ENCODE measurements at places on chromosomes 11 and 22.

DNA sequence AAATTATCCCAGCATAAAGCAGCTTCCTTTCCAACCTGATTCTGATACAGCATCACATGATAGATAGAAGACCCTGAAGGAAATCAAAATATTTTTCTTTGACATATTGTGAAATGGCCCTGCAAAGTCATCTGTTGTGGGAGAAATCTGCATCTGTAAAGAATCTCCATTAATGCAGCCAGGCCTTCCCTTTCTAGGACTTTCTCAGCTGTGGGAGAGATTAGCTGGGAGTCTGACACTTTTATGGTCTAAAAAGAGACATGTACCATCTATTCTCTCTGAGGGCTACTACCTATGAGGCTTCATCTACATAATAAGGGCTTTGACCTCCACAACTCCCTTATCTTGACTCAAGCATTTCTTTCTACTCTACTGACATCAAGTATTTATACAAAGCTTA is 238.1 kb downstream of the SWAP70 start:
- no peak for DNase-seq

DNA sequence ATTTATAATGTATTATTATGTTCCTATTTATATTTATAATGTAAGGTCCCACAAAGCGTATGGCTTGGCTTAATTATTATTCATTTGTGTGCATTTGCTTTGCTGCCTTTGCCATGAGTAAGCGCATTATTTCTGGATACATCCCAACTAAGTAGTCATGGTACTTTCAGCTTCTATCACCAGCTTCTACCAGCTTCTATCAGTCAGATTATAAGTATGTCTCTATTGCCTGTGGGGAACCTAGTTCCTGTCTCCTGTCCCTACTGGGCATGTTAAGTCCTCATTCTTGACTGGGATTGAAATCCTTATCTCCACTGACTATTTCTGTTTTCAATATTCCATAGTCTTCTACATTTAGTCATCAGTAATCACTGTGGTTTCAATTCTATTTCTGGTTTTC is 33.5 kb upstream of the OR10W1 start:
- no peak for DNase-seq

DNA sequence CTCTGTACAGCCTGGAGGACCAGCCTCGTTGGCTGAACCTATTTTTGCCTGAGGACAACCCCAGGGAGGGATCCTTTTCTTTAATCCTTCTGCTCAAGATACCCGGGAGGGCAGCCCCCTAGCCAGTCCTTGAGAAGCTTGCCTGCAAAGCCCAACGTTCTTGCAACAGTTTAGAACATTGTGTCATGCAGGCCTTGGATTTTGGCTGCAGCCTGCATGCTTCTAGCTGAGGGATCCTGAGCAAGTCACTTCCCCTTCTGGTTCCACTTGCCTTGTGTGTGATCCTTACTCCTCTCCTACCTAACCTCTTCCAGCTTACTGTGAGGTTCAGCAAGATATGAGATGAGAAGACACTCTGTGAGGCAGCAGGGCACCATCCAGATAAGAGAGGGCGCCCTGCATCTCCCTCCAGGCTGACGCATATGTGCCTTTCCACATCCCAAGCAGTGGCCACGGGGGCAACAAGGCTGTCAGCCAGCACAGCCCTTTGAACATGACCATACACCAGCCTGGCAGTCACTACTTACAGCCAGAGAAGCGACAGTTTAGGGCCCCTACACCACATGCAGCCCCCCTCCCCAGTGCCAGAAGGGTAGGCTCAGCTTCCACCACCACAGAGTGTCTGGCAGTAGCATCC is 76.1 kb downstream of the C11orf58 start:
- no peak for DNase-seq

DNA sequence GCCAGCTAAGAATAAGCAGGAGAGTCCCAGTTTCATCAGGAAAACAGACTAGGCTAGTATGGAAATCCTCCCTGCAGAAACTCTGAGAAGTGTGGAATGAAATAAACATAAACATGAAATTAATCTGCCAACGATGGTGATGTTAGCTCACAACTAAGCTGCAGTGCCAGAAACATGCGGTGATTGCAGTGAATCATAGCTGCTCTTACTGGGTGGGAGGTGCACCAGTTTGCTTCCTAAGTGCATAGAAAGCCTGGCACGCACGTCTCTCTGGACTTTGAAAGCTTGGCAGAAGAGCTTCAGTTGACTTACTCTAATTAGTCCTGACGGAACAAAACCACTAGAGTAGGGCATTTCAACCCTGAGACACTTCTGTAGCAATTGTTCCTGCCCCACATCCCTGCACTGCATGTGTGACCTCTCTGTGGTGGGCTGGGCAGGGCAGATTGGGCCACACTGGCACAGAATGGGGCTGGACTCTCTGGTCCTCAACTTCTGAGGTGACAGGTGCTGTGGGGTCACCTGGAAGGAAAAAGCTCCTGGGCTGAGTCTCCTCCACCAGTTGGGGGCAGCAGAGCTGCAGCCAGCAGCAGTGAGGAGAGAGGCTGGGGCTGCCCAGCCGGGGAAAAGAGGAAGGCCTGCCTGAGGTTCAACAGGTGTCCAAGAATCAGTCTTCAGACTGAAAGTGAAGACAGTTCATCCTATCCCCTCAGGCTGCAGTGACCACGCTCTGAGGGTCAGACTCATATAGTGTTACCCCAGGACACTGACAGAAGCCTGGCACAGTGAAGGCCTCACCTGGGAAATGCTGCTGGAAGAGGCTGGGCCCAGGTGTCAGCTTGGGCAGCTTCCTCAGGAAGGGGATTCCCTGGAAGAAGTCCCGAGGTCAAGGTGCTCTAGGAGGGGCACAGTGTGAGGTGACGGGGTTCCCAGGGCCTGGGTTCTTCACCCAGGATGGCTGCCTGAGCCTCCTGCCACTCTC is 40.5 kb downstream of the GGTLC2 start:
- no peak for DNase-seq

DNA sequence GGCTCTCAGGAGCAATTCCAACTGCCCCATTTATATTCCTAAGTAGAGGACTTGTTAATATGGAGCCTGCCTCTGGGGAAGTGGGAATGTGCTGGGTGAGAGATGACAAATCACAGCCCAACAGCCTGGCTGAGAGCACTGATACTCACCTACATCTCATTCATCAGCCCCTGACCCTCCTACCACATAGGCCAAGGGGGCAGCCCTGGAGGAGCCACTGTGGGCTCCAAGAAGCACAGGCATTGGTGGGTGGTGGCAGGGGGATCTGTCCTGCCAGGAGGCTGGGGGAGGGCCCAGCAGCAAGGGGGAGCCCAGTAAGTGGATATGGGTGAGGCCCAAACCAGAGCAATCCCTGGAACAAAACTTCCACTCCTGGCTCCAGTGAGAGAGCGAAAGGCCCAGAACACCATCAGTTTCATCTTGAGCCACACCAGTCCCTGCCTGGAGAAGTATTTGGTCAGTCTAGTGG is 79.7 kb downstream of the BUD13 start:
- DNase-seq: no peak

- no peak for DNase-seq
These were observed 144.5 kb downstream of the UVRAG start for GRCh38 chr11:75959540-75959939.

GRCh38 chr11:95699631-95700470 is 89.7 kb downstream of the FAM76B start:
- no peak for DNase-seq

GRCh38 chr11:104163100-104164027 is 583 bp downstream of the PDGFD start:
- DNase-seq: peak; percentile 32

- DNase-seq: peak; percentile 11
These were observed 55.9 kb upstream of the CCDC188 start for GRCh38 chr22:20206709-20207215.

- no peak for DNase-seq
These were observed 280.7 kb downstream of the BRD1 start for GRCh38 chr22:49546811-49547585.

GRCh38 chr22:49007013-49007653 is 820.5 kb downstream of the BRD1 start:
- DNase-seq: no peak

DNA sequence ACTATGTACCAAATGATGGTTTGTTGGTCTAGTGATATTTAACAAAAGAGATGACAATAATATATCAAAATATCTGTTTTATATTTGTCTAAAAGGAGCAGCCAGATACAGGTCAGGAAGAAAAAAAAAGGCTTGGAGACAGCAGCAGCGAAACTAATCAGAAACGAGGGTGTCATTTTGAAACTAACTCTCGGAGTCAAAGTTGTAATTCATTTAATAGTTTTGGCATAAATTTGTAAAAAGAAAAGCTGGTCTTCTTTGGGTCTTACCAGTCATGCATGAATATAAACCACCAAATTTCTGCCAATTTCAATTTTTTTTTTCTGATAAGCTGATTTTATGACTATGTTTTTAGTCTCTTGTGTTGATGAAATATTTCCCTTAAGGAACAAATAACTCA is 25.5 kb downstream of the NPAT start:
- DNase-seq: no peak

GRCh38 chr11:14308114-14308896 is 50.7 kb downstream of the RRAS2 start:
- DNase-seq: peak; percentile 53

- peak; percentile 82 for DNase-seq
These were observed at the start of gene PICK1 for GRCh38 chr22:38056969-38057891. Gene PICK1 (plus strand): TSS chr22:38057404. CDS start chr22:38057810, 406 bp downstream.

- DNase-seq: peak; percentile 98
These were observed 16.1 kb upstream of the TPP1 start for GRCh38 chr11:6635082-6635932.

DNA sequence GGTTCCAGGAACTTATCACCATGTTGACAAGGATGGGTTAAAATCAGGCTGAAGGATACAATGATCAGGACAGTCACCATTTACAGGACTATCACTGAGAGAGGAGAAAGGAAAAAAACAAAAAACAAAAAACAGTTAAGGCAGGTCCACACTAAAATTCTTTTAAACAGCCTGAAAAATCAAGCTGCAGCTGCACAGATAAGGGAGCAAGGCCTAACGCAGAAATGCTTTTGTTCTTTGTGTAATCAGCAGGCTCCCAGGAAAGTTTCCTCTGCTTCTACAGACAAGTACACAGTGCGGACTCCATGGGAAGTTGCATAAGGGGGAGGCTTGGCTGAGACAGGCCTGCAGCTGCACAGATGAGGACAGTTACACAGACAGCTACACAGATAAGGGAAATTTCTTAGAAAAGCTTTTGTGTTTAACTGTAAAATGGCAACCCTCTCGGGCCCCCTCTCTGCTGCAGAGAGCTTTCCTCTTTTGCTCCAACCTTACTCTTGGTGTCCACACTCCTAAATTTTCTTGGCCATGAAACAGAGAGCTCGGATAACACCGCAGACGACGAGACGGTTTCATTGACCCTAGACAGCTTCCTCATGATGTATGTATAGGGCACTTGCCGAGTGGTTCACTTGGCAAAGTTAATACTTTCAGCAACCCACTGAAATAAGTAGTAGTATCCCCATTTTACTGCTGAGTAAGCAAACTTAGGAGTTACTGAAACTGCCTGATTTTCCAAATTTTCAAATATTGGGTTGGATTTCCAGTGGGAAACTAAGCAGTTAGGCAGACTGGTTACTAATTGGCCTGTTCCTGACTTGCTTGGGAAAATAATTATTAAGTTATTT is 45.5 kb downstream of the PIWIL3 start:
- peak; percentile 80 for DNase-seq

DNA sequence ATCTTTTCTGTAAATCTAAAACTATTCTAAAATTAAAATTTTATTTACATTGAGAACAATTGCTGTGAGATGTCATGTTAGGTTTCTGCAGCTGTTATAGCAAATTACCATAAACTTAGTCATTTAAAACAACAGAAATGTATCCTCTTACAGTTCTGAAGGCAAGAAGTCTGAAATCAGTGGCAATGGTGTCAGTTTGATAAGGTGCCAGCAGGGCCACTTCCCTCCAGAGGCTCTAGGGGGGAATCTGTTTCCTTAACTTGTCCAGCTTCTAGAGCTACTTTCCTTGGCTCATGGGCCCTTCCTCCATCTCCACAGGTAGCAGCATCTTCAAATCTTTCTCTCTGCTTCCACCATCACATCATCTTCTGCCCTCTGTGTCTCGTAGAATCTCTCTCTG is 23.0 kb downstream of the MOGAT2 start:
- no peak for DNase-seq

DNA sequence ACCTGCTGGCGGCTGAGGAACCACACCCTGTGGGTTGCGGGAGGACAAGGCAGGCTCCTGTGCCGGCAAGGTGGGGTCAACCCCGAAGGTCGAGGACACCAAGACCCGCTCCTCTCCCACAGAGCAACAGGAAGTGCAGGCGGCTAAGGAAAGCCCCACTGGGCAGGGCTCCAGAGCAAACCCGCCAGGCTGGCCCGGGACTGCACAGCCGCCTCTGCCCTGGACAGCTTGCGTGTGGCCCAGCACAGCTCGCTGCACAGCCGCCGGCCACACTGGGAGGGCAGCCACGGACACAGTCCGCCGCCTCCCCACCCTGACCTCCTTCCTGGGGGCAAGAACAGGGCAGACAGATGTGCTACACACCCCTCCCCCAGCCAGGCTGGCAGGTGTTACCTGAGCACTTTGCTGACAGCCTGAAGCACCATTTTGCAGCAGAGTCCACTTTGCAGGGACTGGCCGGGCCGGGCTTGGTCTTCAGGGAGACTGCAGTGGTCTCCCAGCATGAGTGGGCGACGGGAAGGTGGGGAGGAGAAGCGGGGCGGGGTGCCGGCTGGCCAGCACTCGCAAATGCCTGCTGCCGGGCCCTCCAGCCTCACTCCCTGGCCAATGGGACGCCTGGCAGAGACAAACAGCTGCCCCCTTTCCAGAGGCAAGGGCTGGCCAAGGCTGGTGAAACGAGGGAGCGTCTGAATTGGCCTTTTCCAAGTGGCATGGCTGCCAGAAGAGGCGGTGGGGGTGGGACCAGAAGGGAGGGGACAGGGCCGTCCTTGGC is at the start of gene MOB2:
MOB2 (minus strand) TSS at position 726 of the 772 bp plus-strand sequence; CDS start at position 503, 223 bp downstream.
- peak; percentile 43 for DNase-seq

DNA sequence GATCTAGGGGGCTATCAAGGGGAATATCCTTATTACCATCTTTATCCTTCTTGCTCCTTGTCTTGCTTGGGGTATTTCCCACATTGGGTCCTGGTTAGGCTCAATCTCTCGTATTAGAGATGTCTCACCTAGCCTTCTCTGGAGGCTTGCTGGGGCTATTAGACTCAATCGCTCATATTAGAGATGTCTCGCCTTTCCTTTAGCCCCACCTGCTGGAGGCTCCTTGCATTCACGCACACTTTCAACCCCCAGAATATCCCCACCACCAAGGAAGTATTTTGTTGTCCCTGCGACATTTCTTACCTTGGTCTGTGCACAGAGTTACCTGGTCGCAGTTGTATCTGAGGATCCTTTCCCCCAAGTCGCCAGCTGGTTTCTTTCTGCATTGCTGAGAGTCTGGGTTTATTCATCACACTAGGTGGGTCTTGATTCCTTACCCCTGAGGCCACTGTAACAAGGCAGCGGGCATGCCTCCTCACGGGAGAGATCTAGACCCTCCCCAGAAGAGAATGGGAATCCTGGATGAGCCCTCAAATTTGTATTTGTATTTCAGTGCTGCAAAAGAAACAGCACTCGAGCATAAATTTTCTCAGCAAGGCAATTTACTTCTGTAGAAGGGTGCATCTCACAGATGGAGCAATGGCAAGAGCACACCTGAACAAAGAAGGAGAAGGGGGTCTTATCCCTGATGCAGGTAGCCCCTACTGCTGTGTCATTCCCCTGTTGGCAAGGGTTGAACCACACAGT is 15.9 kb upstream of the HYLS1 start:
- peak; percentile 53 for DNase-seq

- DNase-seq: no peak
These were observed 2.3 kb downstream of the IFITM1 start for GRCh38 chr11:316031-316701.
